CD4-positive, alpha-beta T cell treated with Interleukin-6 for 4 hours (primary cell): ENCODE measurements at places on chromosomes 1 and 21.

- no peak for DNase-seq
Observed at GRCh38 chr1:227234998-227235405, 83.3 kb downstream of the CDC42BPA start.

- DNase-seq: no peak
Observed at GRCh38 chr1:27567146-27567526, 36.8 kb downstream of the AHDC1 start.

- no peak for DNase-seq
Observed at GRCh38 chr1:239700667-239701066, 314.3 kb downstream of the CHRM3 start.

DNA sequence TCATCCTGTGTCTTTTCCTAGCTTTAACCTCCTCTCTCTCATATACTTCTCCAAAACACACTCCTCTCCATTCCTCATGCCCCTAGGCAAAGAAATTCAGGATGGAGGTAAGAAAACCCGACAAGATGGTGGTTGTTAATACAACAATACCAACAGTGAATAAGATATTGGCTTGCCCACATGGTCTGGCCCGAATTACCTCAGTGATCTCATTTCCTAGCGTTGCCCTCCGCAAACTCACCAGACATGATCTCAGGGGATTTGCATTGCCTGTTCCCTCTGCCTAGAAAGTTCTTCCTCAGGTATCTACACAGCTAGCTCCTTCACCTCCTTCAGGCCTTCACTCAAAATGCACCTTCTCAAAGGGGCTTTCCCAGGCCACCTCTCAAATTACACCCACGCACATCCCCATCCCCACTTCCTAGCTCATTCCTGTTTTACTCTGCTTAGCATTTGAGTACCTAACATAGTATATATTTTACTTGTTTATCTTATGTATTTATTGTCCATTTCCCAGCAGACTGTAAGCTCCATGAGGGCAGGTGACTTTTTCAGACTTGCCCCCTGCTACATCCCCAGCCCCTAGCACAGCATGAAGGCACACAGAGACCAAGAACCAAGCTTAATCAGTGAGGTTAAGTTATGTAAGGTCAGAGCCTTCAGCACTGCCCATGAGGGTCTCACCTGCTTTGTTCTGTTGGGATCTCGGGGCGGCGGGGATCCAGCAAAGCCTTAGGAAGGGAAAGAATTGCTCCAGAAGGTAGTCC, 10.2 kb upstream of the UBR4 start:
- no peak for DNase-seq

GRCh38 chr1:11237356-11237755, 25.0 kb downstream of the MTOR start:
- no peak for DNase-seq

GRCh38 chr1:227944931-227945890, 2.5 kb downstream of the WNT9A start:
- DNase-seq: no peak

- peak; percentile 39 for DNase-seq
Observed at GRCh38 chr1:27348861-27349783, 7.3 kb downstream of the SYTL1 start.

- no peak for DNase-seq
Observed at GRCh38 chr1:33322109-33322508, 1.2 kb upstream of the A3GALT2 start.

- no peak for DNase-seq
Observed at GRCh38 chr1:221517961-221518360, 223.9 kb downstream of the DUSP10 start.

DNA sequence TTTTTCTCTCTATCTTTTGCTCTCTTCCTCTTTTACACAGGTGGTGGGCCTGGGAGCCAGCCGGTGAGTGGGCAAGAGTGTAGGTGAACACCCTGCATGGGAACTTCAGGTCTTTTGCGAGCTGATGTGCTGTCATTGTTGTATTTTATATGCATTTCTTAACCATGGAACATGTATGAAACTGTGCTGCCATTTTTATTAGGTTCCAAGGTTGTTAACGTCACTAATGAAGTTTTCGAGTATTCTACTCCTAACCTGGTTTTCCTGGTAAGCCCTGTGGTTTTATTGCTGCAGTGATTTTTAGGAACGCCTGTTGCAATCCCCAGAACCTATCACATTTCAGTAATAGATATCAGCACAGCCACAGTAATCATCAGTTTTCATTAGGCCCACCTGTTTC, 14.8 kb upstream of the NID1 start:
- DNase-seq: no peak
